ENCODE measurements at places on chromosomes 11 and 22.

GRCh38 chr11:109960831-109961230, 132.4 kb upstream of the ZC3H12C start:
- DNase-seq: no peak

GRCh38 chr11:65917434-65918210, 1.2 kb downstream of the C11orf68 start:
- DNase-seq: no peak

GRCh38 chr22:46148816-46149511, 1.4 kb upstream of the PPARA start:
- DNase-seq: no peak

- peak; percentile 77 for DNase-seq
Observed at GRCh38 chr22:40044870-40045834, 50.4 kb downstream of the FAM83F start.

DNA sequence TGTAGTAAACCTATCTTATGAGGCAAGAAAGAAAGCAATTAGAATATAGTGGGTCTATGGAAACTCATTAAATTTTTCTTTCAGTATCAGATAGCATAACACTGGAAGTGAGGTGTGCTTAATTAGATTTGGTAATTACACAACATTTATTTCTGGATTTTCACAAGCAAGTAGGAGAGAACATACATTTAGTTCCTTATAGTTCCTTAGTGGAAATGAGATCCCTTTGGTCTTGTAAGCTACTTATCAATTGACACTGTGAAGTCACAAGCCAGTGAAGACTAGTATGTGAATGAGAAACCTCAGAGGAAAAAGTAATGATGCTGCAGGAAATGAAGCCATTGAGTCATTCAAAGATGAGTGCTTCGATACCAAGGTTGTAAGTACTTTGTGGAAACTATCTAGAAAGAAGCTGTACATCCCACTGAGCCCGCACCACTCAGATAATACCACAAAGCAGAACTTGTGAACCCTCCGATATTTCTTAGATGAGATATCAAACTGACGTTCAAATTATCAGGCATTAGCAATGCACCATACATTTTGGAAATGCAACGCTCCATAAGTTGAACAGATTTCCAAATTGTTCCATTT, 53.5 kb downstream of the ENTHD1 start:
- DNase-seq: peak; percentile 1

- DNase-seq: no peak
Observed at GRCh38 chr22:23609983-23610781, 21.9 kb downstream of the DRICH1 start.

- no peak for DNase-seq
Observed at GRCh38 chr11:770642-771616, 6.4 kb downstream of the GATD1 start.

DNA sequence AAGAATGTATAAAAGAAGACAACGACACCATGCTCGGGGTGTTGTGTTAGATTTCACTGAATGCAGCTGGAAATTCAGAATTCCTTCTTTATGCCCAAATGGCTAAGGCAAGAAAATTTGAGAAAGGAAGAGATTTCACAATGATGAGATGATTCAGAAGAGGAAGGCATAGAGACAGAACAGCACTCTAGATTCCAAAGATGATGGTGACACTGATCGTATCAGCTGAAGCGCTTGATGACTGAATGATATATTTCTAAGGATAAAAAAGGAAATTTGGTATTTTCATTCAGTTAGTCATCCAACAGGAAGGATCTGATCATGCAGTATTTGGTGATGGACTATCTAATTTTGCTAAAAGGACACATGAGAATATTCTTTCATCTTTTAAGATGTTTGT, 189.2 kb downstream of the EFCAB6 start:
- DNase-seq: no peak

DNA sequence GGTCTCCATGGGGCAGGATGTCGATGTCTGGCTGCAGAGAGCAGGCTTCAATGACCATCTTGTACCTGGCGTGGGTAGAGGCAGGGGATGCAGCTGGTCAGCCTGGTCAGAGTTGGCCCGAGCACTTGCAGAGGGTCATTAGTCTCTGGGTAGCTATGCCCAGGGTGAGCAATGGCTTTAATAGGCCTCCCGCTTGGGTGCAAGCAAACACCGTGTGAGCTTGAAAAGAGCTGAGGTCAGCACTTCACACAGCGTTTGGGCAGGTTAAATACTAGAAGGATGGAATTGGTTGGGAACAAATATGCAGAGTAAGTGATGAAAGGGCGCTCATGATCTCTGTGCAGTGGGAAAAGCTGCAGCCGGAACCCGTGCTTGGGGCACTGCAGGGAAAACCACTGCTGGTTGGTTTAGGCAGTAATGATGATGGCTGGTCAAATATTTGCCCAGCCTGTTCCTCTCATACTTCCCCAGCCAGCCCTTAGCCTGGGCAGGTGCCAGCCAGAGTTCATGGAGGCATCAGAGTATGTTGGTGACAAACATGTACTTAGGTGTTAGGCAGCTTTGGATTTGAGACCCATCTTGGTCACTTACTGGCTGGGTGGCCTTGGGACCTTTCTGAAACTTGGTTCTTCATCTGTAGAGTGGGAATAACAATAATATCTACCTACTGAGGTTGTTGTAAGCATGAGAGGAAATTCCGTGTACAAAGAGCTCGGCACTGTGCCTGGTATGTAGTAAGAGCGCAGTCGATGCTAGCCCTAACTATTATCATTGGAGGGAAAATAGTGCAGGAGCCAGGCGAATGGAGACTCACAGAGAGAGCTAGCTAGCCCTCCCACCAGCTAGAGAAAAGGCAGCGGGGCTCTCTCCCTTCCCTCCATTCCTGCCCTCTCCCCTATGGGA, 25.2 kb upstream of the KCNJ11 start:
- no peak for DNase-seq

DNA sequence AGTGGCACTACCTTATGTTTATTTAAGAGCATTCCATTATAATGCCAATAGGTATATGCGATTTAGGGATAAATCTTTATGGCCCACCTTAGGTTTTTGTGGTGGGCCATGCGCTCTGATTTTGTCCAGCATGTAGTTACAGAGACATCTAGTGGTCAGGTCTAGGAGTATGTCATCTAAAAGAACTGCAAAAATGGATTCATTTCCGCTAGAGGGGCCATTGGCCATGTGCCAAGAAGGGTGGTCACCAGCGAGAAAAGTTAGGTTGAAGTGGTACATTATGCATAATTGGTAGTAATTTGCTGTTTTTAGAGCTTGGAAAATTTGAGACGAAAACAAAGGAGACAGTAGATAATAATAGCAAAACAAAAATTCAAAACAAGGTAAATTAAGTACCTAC, 27.7 kb downstream of the LRRC4C start:
- DNase-seq: no peak
